CD4-positive, alpha-beta memory T cell (primary cell): ENCODE measurements at places on chromosomes 4 and X.

GRCh38 chr4:80361329-80361900, 25.9 kb downstream of the CFAP299 start:
- no peaks in the 10 kb centered on the region for H3K36me3 ChIP-seq
- H3K4me1 ChIP-seq: peaks cover 4% of the 10 kb centered on the region
- peak; percentile 26 for DNase-seq
- H3K27ac ChIP-seq: no peak overlapping the region
- H3K4me3 ChIP-seq: no peak overlapping the region
- peaks cover 6% of the 10 kb centered on the region for H3K27me3 ChIP-seq

DNA sequence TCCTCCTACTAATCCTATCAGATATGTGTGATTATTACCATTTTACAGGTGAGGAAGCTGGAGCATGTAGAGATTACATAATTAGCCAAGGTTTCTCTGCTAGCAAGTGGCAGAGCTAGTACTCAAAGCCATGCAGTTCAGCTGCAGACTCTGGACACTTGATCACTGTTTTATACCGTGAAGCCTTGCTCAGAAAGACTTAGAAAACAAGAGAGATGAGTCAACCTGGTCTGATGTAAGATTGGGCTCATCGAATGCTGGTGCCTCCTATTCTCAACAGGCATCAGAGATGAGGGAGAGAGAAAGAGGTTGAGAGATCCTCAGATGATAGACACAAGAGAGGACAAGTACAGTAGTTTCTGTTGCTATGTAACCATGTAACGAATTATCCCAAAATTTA, 19.0 kb upstream of the PDE5A start:
- no peaks in the 10 kb centered on the region for H3K27me3 ChIP-seq
- no peaks in the 10 kb centered on the region for H3K36me3 ChIP-seq
- no peak overlapping the region for H3K4me3 ChIP-seq
- H3K4me1 ChIP-seq: no peaks in the 10 kb centered on the region

DNA sequence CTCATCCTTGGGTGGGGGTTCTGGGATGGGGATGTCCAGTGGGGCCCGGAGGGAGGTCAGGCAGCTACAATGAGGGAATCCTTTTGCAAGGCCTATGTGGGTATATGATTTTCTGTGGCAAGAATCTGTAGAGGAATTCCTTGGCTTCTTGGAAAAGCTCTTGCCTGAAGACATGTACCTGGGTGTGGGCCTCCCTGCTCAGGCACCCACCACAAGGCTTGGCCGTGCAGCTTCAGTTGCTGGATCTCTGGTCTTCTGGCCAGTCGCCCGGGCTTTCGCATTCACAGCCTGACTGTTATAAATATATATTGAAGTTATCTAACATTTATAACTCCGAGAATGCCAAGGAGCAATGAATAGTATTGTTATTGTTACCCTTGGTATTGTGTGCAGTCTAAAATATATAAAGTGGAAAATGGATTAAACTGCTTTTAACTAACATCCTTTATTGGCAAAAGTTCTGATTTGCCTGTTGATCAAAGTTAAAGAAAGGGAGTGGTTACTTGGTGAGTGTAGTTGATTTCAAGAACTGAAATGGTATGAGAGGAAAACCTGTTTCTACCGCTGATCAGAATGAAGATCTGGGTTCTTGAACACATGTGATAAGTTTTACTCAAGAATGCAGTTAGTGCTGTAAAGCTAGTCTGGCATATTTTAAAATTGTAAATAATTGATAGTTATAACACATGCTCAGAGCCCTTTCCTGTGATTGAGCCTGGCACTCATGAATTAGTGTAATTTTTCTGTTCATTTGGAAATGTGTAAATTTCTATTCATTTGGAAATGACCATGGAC, 36.0 kb downstream of the PTTG2 start:
- peaks cover 6% of the 10 kb centered on the region for H3K4me1 ChIP-seq
- H3K27ac ChIP-seq: no peak overlapping the region
- H3K36me3 ChIP-seq: no peaks in the 10 kb centered on the region
- no peak for DNase-seq

GRCh38 chr4:79340568-79340967, 14.7 kb upstream of the NAA11 start:
- H3K27ac ChIP-seq: no peak overlapping the region
- H3K36me3 ChIP-seq: no peaks in the 10 kb centered on the region
- no peaks in the 10 kb centered on the region for H3K4me1 ChIP-seq
- no peak for DNase-seq
- no peaks in the 10 kb centered on the region for H3K27me3 ChIP-seq
- H3K4me3 ChIP-seq: no peak overlapping the region

GRCh38 chr4:7335344-7336066, 99.2 kb downstream of the PSAPL1 start:
- no peak overlapping the region for H3K27ac ChIP-seq
- H3K4me1 ChIP-seq: no peaks in the 10 kb centered on the region
- H3K27me3 ChIP-seq: no peaks in the 10 kb centered on the region
- DNase-seq: peak; percentile 26
- H3K4me3 ChIP-seq: no peak overlapping the region

- no peak for DNase-seq
- H3K36me3 ChIP-seq: no peaks in the 10 kb centered on the region
- peak overlapping the region; percentile 38 for H3K27ac ChIP-seq
- no peak overlapping the region for H3K4me3 ChIP-seq
- no peaks in the 10 kb centered on the region for H3K27me3 ChIP-seq
- peaks cover 8% of the 10 kb centered on the region for H3K4me1 ChIP-seq
Observed at GRCh38 chrX:100635989-100636320, 651 bp downstream of the TSPAN6 start.

- H3K4me3 ChIP-seq: no peak overlapping the region
- no peak overlapping the region for H3K27ac ChIP-seq
- H3K36me3 ChIP-seq: no peaks in the 10 kb centered on the region
- H3K4me1 ChIP-seq: no peaks in the 10 kb centered on the region
- no peak for DNase-seq
Observed at GRCh38 chr4:188113156-188113555, 3.8 kb upstream of the TRIML2 start.
